Activated T-cell treated with anti-CD3 and anti-CD28 coated beads, Interleukin-2, amount 50 U/mL, for 72 hours (primary cell): ENCODE measurements at places on chromosomes 4 and X. TPM values are rescaled to one million over a fixed set of nuclear protein-coding genes. Genes with fewer than 3 reads are reported as not detected.

Gene ABRAXAS1
- total RNA-seq, result 21.7 TPM

Gene CLIC2
- total RNA-seq, result 5.0 TPM

Gene INTU
- total RNA-seq, result 0.60 TPM

Gene PAGE3
- total RNA-seq, result not detected

DNA sequence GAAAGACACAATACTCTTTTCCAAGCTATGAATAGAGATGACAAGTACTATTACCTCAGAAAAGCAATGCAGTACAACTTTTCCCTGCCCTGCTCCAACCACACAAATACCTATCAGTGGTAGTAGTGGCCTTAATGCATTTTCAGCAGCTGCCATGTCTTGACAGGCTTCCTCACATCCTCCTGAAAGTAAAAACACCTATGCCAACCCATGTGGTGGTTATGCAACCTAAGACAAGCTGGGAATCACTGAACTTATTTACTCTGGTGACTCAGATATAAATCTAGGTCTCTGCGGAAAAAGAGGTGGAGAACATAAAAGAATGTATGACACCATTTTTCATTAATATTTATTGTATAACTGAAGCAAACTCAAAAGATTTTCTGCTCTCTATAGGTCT is 14.5 kb downstream of the WDFY3 start:
- no peak for DNase-seq
